ENCODE measurements at places on chromosomes 7 and 10.
A peak's percentile ranks its signal among the peaks of the same experiment; 100 is the strongest.

DNA sequence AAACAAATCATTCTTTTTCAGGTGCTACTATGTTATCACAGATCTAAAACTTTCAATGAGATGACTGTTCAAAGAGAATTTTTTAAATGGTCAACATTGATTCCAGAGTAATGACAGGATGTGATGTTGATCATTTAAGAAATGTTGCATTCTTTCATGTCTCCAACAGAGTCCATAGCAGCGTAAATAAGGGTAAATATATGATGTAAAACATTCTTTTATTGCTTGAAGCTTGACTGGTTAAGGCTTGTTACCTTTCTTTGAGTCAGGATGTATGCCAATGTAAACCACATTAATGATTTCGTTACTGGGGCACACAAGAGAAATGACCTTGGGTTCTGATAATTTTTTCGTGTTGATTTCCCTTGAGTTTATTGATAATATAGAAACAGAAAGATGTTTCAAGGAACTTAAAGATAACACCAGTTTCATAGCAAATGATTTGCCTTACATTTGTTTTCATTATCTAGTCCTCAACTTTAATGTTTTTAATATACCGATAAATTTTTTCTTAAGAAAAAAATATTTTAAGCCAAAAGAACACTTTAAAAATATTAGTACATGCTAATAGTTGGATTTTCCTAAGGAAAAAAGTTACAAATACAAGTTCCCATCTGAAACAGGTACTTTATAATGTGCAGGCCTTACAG, 3.5 kb downstream of the STK17A start:
- H3K4me3 ChIP-seq = peak overlapping the region; percentile 61
- H3K27ac ChIP-seq = peak overlapping the region; percentile 81
- H3K36me3 ChIP-seq = no peaks in the 10 kb centered on the region
- peaks cover 38% of the 10 kb centered on the region for H3K4me1 ChIP-seq
- H3K27me3 ChIP-seq = peaks cover 6% of the 10 kb centered on the region
- no peak for DNase-seq

DNA sequence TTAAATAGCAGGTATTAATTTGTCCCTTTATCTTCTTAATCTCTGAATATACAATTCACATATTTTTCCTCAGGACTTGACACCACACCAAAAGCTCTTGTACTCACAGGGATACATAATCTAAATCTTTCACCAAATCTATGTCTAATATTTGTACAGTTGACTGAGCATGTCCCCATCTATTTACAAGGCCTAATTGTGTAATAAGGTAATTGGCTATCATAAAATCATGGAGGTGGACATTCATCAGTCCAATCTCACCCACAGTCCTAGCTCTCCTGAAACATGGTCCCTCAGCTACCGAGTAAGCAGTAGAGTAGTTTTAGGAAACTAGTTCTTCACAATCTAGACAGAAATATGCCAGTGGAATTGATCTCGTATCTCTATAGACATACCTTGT, 30.3 kb upstream of the EGFR start:
- no peak overlapping the region for H3K27ac ChIP-seq
- no peaks in the 10 kb centered on the region for H3K27me3 ChIP-seq
- H3K4me1 ChIP-seq = no peaks in the 10 kb centered on the region
- H3K36me3 ChIP-seq = no peaks in the 10 kb centered on the region
- no peak for DNase-seq

GRCh38 chr10:4266416-4267085, 481.5 kb upstream of the KLF6 start:
- no peak for DNase-seq
- peaks cover 6% of the 10 kb centered on the region for H3K36me3 ChIP-seq
- H3K4me1 ChIP-seq = peaks cover 18% of the 10 kb centered on the region
- H3K4me3 ChIP-seq = no peak overlapping the region
- no peaks in the 10 kb centered on the region for H3K27me3 ChIP-seq

DNA sequence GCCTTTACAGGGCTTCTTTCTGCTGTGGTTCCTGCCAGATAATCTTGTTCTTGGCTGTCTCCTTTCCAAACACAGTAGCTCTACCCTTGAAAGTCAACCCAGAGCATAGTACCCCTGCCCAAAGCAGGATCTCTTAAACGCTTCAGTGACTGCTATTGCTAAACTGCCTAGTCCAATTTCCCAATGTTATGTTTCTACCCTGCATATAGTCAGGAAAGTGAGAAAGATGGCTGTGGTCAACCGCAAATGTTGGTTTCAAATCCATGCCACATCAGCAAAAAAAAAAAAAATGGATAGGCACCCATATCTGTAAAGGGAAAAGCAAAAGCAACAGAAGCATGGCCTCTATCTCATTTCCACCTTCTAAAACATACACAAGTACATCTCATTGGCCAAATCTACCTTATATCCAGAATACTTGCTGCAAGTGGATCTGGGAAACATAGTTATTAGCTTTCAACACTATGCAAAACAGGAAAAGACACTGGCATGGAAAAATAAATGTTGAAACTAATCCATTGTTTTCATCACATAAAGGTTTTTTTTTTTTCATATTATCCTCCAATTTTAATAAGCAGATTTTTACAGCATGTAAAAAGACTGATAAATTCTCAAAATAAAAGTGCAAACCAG, 59.8 kb downstream of the DNAJC1 start:
- H3K4me3 ChIP-seq = no peak overlapping the region
- H3K36me3 ChIP-seq = peaks cover 4% of the 10 kb centered on the region
- peaks cover 12% of the 10 kb centered on the region for H3K4me1 ChIP-seq
- H3K27ac ChIP-seq = no peak overlapping the region
- H3K27me3 ChIP-seq = no peaks in the 10 kb centered on the region

DNA sequence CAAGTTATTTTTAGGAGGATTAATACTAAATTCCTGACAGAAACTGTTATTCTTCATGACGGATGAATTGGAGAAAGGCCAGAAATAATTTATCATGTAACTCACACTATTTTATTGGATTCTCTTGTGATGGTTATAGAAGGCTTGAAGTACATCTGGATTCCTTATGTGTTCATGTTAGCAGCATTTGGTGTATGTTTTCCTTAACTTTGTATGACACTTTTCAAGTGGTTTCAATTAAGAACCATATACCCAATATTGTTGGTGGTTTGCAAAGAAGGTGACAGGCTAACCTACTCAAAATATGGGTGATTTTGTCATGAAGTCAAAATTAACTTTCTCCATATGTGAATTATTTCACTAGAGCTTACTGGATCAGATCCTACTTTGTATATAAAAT, 532.2 kb upstream of the CNTNAP2 start:
- H3K4me1 ChIP-seq = no peaks in the 10 kb centered on the region
- no peak overlapping the region for H3K27ac ChIP-seq
- H3K27me3 ChIP-seq = no peaks in the 10 kb centered on the region

DNA sequence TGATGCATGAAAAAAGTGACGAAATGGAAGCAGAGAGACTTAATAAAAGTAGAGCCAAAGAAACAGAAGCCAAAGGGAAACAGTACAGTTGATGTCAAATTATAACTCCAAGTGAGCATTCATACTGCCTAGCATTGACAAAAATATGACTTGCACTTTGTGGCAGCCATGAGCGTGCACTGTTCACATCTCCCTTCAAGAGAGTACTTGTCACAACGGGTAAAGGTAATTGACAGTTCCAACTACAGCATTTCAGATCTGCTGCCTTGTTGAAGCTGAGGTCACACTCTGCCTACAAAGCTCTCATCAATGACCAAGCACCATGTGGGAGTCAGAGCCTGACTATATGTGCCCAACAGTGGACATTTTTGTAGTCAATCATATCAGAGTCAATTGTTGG, 54.3 kb downstream of the IQUB start:
- no peak for DNase-seq
- H3K4me1 ChIP-seq = no peaks in the 10 kb centered on the region
- no peak overlapping the region for H3K27ac ChIP-seq
- H3K36me3 ChIP-seq = no peaks in the 10 kb centered on the region

- no peaks in the 10 kb centered on the region for H3K36me3 ChIP-seq
- DNase-seq = no peak
- H3K27ac ChIP-seq = no peak overlapping the region
- H3K4me3 ChIP-seq = no peak overlapping the region
- peaks cover 4% of the 10 kb centered on the region for H3K4me1 ChIP-seq
These were observed 117.9 kb downstream of the MTPAP start for GRCh38 chr10:30231071-30231652.

DNA sequence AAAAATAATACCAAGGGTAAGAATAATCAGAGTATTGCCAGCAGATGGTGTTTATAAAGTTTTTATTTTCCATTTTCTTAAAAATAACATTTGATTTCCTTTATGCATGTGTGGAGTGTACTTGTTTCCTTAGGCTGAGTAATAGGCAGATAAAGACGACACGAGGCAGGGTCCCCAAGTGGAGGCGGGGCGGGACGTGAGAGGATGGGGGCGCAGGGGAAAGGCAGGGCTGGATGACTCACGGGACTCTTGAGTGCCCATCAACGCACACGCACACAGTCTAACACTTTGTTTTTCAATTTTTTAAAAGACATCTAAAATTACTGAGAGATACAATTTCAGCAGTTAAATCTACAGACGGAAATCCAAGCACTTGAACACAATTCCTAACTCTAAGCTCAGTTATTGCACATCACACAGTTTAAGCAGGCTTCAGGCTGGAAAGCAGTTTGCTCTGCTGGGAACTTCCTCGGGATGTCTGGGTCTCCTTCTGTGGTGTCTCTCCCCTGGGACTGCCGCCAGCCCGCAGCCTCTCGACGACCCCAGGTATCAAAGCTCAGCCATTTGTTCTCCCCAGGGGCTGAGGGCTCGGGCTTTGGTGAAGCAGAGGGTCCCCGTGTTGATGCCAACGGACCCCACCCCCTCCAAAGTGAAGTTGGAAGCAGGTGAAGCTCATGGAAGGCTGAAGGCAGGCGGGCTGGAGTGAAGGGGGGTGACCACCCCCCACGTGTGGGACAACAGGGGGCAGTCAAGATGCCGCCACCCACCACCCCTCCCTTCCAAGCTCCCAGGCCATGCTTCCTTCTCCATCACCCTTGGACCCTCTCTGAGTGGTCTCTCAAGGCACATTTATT, 29.1 kb downstream of the SPOCK2 start:
- peaks cover 4% of the 10 kb centered on the region for H3K36me3 ChIP-seq
- H3K4me3 ChIP-seq = no peak overlapping the region
- H3K4me1 ChIP-seq = peaks cover 25% of the 10 kb centered on the region
- H3K27ac ChIP-seq = peak overlapping the region; percentile 87
- no peaks in the 10 kb centered on the region for H3K27me3 ChIP-seq

GRCh38 chr10:49287689-49288340, 11.2 kb upstream of the C10orf71 start:
- H3K27ac ChIP-seq = no peak overlapping the region
- DNase-seq = no peak
- H3K36me3 ChIP-seq = no peaks in the 10 kb centered on the region
- H3K27me3 ChIP-seq = peaks cover 13% of the 10 kb centered on the region
- peaks cover 3% of the 10 kb centered on the region for H3K4me1 ChIP-seq
